ENCODE measurements at places on chromosomes 7 and 10.

DNA sequence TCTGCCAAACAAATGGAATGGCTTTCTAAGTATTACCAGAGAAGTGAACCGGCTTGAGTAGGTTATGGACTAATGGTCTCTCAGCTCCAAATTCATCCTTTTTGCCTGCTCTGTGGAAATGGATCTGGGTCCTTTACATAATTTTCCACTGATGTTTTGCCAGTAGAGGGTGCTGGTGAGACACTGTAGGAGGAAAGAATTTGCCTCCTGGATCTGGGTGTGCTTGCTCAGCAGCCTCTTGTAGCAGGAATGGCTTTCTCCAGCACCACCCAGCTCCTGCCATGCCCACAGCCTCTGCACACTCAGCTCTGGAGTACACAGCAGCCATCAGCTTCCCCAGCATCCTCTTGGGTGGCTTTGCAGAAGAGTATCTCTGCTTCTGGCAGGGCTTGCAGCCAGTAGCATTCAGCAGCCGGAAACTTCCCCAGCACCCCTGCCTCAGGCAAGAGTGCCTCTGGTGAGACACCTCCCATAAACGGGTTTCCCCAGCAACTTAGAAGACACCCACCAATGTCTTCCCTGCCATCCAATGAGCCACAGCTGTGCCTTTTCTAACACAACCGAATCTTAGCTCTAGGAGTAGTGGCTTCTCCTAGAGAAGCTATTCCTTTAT, 235.0 kb upstream of the PLPP4 start:
- peak; percentile 11 for DNase-seq

- DNase-seq, result no peak
Measured at GRCh38 chr10:22599048-22599561, 115.3 kb downstream of the PIP4K2A start.

DNA sequence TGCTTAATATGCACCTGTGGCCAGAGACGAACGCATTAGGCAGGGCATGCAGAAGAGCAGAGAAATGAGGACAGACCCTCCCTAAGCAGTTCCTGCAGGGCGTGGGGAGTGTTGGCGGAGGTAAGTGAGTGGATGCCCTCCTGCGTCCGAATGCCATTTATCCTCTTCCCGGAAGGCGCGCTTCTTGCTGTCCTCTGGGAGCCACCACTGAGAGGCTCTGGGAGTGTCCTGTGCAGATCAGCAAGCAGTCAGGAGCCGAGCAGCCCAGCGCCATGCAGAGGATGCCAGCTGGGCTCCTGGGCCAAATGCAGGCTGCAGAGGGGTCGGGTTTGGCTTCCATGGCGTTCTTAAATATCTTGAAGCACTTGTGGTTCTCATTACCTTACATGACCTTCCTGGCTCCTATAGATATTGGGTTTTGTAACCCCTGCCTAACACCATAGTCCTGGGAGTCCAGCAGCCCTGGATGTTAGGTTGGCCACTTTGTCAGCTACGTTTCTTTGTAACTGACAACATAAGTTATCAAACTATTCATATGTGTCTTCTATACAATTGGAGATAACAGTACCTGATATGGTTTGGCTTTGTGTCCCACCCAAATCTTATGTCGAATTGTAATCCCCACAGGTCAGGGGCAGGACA, 30.0 kb upstream of the SLIT1 start:
- no peak for DNase-seq

- DNase-seq, result no peak
Measured at GRCh38 chr7:2659556-2660358, 28.0 kb downstream of the TTYH3 start.

DNA sequence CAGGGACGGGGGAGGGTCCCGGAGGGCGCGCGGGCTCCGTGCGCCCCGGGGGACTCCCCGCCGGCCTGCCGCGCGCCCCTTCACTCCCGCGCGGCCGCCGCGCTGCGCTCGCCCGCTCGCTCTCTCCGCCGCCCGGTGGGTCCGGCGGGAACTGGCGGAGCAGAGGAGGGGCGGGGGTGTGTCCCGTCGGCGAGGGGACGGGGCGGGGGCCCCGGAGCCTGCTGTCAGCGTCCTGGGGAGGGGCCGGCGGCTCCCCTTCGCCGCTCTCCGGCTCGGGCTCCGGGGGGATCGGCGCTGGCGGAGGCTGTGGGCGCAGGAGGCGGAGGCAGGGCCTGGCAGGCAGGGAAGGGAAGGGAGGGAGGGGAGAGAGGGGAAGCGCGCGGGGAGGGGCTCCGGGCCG, at the start of gene SH3PXD2A:
SH3PXD2A (minus strand) TSS at position 153 of the 400 bp plus-strand sequence. CDS start 310 bp downstream, outside the sequence.
- DNase-seq, result peak; percentile 43

DNA sequence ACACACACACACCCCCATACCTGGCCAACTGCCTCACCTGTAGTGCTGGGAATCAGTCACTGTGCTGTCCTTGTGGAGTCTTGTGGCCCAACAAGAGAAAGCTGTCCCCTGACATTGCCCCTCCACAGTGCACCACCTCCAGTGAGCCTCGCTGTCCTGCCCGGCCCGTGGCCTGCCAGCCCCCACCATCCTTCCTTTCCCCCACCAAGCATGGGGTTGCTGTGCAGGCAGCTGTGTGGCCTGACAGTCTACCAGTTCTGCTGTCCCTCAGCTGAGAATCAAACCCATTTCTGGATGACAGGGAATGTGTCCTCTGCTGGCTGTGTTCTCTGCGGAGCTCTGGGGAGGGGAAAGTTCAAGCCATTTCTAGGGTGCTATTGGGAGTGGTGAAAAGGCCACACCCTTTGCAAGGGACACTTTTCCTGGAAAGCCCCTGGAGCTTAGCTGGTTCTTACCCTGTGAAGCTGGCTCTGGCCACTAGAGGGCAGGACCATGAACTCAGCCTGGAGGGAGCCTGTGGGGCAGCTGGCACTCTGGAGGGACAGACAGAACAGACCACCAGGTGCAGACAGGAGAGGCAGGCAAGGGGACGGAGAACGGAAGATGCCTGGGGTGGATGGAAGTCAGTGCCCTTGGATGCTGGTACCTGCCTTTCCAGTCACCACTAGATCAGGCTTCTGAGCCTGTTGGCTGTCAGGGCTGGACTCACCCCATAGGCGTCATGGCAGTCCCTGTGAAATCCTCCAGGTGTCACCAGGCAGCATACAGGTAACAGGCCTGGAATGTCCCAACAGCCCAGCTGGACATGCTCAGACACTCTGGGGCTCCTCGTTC, 10.5 kb upstream of the MTPAP start:
- DNase-seq, result peak; percentile 21

GRCh38 chr10:112441520-112441919, 5.2 kb downstream of the ZDHHC6 start:
- no peak for DNase-seq

DNA sequence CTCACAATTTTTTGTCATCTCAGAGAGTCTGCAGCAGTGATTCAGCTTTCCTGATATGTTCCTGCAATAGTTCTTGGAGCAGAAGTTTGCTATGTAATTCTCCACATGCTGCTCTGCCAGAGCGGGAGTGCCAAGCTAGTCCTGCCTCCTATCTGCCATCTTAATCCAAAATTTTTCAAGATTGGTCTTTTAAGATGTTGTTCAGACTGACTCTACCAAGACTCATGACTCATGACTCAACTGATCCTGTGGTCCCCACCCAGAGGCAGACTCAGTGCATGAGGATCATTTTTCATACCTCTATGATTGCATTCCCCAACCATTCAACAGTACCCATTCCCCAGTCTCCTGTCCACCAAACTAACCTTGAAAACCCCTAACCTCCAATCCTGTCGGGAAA, 470.8 kb downstream of the INHBA start:
- DNase-seq, result no peak

GRCh38 chr7:32299133-32299702, 191.0 kb downstream of the LSM5 start:
- no peak for DNase-seq
